Vagina (tissue), 2 donors: ENCODE measurements at places on chromosomes 6 and 20.

DNA sequence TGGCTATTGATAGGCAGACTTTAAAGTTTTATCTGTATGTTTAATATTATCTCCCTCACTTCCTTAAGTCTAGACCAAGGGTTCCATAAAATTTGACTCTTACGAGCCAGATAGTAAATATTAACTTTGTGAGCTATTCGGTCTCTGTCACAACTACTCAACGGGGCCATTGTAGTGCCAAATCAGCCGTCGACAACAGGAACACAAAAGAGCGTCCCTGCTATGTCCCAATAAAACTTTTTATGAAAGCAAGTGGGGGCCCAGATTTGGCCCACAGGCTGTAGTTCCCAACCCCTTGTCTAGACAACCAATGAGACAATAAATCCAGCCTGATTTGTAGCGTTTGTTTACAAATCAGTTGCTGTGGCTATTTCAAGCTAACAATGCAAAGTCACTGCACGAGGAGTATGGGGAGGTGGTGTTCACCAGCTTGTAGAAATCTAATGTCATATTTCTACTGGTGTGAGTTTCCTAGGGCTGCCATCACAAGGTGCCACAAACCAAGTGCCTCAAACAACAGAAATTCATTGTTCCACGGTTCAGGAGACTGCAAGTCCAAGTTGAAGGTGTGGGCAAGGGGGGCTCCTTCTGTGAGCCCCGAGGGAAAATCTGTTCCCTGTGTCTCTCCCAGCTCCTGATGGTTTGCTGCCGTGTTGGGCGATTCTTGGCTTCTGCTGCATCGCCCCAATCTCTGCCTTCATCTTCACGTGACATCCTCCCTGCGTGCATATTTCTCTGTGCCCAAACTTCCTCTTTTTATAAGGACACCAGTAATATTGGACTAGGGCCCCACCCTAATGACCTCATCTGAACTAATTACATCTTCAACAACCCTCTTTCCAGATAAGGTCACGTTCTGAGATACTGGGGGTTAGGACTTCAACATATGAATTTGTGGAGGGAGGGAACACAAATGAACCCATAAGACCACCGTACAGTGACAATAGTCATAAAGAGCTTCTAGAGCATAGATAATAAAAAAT is 356.0 kb upstream of the JARID2 start:
- DNase-seq, result no peak

GRCh38 chr20:44282192-44282591 is 28.8 kb downstream of the FITM2 start:
- DNase-seq, result no peak

GRCh38 chr6:148166339-148166968 is 176.2 kb upstream of the SASH1 start:
- no peak for DNase-seq

DNA sequence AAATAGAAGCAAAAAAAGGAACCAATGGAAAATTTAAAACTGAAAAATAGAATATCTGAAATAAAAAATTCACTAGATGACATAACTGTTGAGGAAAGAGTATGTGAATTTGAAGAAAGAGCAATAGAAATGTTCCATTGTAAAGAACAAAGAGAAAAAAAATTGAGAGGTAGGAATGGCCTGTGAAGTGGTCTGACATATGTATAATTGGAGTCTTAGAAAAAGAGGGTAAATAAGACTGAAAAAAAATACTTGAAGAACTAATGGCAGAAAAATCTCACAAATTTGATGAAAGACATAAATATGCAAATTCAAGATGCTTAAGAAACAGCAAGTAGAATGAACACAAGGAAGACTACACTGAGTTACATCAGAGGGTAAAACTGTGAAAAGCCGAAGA is 93.4 kb downstream of the QKI start:
- DNase-seq, result no peak

DNA sequence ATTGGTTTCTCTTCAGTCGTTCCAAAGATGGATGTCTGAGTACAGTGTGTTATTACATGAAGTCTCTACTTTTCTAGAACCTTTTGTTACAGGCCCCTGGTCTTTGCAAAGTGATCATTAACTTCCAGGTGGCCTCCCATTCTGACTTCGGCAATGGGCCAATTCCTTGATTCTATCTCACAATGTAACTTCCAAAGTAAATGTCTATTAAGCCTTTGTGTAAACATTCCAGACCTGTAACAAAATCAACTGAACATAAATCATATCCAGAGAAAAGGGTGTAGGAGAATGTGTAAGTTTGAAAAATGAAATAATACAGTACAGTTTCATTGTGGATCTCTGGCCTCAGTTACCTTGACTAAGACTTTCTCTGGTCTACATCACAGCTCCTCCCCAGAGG is 187.8 kb upstream of the JAG1 start:
- DNase-seq, result no peak

- no peak for DNase-seq
Measured at GRCh38 chr6:105890521-105891244, 195.5 kb upstream of the PRDM1 start.

DNA sequence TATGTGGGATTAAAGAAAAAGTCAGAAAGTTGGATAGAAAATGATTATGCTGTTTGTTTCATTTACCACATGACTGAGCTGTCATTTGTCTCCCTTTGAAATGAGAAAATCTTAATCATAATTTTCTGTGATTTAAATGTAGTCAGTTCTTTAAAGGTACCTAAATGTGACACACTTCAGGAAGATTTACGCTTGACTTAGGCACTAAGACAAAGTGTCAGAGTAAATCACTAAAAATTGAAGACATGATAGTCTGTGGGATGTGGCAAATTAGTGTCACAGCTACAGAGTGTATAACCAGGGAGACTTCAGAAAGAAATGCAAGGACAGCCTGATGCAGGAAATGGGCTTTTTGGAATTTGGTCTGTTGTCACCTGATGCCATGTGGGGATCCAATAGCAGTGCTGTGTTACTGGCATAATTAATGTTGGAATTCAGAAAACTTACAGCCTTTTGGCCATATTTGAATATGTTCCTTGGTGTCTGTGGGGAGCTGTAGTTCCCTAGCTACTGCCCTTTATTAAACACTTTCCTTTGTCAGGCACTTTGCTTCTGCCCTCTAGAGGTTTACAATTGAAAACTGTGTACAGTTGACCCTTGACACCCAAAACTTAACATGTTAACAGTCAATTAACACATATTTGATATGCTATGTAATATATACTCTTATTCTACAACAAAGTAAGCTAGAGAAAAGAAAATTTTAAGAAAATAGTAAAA is 493.8 kb downstream of the UTRN start:
- DNase-seq, result no peak

GRCh38 chr6:87718662-87719433 is 16.8 kb upstream of the AKIRIN2 start:
- no peak for DNase-seq

DNA sequence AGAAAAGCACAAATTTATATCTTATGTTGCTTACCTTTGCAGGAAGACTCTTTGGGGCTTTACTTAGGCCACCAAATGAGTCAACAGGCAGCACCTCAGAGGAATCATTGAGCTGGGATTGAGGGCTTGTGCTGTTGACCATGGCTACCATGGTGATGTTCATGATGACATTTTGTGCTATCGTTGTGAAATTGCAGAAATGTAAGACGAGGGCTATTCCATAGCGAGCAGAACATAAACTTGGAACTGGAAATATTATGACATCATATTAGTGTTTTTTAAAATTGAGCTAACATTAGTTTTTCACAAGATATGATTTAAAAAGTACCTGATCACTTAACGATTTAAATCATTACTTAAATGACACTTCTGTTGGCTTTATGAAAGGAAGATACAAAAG is 11.8 kb downstream of the SLC17A3 start:
- DNase-seq, result no peak
